ENCODE measurements at places on chromosomes 16 and 17.

GRCh38 chr16:87582216-87582965 is 19.9 kb upstream of the JPH3 start:
- DNase-seq, result no peak

- no peak for DNase-seq
Measured at GRCh38 chr16:53839150-53839549, 135.2 kb downstream of the FTO start.

GRCh38 chr17:50564916-50565315 is 4.4 kb downstream of the CACNA1G start:
- DNase-seq, result no peak

GRCh38 chr16:84885342-84885910 is 65.6 kb downstream of the CRISPLD2 start:
- no peak for DNase-seq

GRCh38 chr16:71555230-71555891 is 21.5 kb downstream of the TAT start:
- no peak for DNase-seq

DNA sequence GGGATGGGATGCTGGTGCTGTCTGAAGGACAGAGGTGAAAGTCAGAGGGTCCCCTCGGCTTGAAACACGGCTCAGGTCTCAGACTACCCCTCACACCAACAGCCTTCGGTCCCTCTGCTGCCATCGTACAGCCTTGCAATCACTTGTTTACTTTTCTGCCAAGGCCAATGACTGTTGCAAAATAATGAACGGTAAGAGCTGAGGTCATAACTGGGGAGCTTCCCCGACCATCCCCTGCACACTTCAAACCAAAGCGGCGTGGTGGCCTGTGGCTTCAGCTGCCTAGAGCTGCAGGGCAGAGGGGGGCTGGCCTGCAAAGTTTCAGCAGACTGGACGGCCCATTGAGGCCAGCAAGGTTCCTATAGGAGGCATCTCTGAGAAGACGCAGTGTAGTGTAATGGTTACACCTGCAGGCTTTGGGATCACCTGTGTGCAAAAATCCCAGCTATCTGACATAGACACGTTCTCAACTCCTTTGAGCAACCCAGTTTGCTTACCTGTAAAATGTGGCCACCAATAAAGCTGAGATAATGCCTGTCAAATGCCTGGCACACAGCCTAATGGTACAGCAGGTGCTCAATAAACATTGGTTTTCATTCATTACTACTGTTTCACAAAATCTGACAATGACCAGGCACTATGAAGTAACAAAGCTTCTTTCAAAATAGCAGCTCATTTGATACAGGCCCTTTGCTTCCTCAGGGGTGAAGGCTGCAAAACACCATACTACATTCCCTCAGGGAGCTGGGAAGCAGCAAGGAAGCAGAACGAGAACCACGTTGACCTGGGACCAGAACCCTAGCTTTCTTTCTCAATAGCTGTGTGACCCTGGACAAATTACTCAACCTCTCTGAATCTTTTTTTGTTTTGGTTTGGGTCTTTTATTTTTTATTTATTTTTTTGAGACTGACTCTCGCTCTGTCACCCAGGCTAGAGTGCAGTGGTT is 5.0 kb downstream of the PAM16 start:
- no peak for DNase-seq

GRCh38 chr16:83115491-83116232 is 488.9 kb downstream of the CDH13 start:
- DNase-seq, result no peak

DNA sequence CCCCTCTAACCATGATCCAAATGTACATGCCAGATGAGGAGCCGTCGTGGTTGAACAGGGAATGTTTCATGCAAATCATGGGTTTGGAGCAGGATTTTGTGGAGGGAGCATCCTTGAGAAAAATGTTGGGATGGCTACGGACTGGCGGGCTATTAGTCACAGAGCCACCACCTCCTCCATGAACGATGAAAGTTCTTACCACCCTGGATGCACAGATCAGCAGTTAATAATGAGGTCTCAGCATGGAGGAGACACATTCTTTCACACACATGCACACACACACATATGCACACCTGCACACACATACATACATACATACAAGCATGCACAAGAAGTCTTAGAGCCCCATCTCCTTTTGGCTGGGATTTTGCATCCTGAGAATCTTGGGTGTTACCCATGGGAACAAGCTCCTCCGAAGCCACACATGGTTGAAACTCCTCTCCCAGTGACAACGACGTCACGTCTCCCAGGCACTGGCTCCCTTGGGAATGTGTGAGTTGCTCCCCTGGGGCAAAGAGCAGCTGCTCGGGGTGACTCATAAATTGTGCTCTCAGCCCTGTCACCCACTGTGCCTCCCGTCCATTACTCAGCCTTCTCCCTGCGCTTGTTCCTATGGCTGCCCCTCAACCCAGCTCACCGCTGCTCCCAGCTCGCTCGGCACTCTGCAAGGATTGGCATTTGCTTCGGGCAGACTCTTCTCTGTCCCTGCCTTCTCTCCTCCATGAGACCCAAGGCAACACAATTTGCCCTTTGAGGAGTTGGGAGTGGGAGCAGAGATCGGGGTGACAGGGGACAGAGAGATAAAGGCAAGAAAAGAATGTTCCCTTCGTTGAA is 344.6 kb downstream of the SOX9 start:
- DNase-seq, result no peak

DNA sequence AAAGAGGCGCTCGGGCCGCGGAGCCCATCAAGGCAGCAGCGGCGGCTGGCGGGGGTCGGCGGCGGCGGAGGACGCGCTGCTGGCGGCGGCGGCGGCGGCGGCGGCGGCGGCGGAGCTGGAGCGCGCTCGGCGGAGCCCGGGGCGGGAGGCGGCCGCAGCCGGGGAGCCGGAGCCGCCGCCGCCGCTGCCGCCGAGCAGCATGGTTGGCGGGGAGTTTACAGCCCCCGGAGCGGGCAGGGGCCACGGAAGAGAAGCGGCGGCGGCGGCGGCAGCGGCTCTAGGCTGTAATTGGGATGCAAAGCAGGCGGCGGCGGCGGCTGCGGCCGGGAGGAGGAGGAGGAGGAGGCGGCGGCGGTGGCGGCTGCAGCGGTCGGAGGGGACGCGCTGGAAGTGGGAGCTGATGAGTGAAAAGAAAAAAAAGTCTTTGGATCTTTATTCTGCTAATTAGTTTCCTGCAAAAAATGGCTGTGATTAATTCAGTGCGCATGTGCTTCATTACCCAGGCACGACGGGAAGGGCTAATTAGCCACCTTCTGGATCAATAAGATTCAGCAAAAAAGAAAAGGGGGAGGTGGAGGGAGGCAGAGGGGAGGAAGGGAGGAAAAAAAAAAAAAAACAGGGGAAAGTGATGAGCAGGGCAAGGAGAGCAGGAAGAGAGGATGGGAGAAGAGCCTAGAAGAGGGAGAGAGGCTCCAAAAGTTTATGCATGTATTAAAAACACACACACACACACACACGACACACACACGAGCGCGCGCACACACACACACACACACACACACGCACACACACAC is 10.9 kb upstream of the ZFHX3 start:
- DNase-seq, result no peak

DNA sequence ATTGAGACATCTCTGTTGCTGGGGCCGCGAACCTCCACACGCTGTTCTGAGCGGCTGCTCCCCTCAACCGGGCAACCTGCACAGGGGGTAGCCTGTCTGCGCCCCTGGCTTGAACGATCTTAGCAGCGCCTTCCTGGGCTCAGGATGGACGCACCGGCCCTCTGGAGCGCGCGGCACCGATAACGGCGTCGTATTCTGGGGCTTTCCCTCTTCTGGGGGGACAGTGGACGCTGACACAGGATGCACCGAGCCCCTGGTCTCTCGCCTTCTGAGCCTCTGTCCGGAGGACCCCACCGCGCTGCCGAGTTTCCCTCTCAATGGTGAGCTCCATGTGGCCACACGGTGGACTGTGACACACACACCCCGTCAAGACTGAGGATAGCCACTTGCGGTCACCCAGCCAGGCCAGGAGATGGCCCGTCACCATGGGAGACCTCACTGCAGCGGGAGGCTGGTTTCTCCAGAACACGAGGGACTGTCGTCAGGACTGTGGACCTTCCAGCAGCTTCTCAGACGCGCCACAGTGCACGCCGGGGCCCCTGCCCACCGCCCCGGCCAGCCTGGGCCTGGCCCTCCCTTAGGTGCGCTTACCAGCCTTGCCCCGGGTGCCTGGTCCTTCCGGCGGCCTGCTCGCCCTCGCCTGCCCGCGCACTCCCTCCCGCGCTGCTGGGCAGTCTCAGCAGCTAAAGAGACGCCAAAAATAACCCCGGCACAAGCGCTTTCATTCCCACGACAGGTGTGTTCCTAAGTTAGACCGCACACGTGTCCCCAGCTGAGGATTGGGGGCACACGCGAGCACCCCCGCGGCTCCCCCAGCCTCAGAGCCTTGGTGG is 30.0 kb upstream of the PABPN1L start:
- DNase-seq, result no peak

- DNase-seq, result no peak
Measured at GRCh38 chr16:87457709-87458423, 35.0 kb downstream of the ZCCHC14 start.

- no peak for DNase-seq
Measured at GRCh38 chr16:85570735-85571562, 42.2 kb upstream of the GSE1 start.

- DNase-seq, result no peak
Measured at GRCh38 chr16:77273-77806, 685 bp upstream of the MPG start.

DNA sequence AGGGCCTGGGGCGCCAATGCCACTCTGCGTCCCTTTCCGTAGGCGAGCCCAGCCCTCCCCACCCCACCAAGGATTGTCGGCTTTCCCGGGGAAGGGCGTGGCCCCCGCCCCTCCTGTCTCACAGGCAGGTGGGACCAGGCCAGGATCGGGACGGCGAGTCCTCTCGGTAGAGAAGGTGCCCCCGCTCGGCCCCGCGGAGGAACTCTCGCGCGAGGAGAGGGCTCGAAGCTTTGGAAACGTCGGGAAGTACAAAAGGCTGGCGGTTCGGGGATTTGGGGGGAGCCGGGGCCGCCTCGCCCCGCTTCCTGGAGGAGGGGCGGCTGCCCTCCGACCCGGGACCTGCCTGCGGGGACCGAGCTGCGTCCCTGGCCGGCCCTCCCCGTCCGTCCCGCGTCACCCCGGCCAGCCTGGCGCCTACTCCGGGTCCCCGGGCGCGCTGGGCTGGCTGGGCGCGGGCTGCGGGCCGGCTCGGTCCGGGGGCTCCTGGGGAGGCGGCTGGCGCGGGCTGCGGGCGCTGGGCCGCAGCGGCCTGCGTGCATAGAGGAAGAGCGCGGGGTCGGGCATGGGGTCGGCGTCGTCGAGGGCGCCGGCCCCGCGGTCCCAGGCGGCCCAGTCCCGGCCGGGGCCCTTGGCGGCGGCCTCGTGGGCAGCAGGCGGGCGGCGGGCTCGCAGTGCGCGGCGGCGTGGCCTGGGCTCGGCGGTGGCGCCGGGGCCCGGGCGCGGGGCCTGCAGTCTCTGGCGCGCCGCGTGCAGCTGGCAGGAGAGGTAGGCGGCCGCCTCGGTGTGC is 12.6 kb upstream of the CLUH start:
- DNase-seq, result no peak

- DNase-seq, result no peak
Measured at GRCh38 chr16:56800355-56800754, 64.7 kb upstream of the SLC12A3 start.

GRCh38 chr16:3716831-3717234 is 491 bp downstream of the TRAP1 start:
- DNase-seq, result no peak

DNA sequence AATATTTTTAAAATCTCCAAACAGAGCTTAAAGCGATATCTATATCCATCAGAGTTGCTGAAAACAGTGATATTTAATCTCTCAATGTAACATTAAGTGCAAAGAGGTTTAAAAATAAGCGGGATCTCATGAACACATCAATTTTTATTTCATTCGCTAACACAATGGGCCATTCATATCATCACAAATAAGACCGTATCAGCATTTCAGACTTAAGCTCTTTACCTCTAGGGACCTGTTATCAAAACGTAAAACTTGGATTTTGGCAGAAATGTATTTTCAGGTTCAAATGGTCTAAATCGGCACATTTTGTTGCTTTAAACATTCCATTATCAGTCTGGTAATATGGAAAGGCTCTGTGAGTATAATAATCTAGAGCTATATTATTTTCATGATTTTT is 77.9 kb downstream of the TOX3 start:
- DNase-seq, result no peak

- no peak for DNase-seq
Measured at GRCh38 chr17:35906191-35906925, 24.2 kb downstream of the RDM1 start.

All from esophagus squamous epithelium (tissue), 5 donors.